ENCODE measurements at places on chromosomes 11 and 22.

DNA sequence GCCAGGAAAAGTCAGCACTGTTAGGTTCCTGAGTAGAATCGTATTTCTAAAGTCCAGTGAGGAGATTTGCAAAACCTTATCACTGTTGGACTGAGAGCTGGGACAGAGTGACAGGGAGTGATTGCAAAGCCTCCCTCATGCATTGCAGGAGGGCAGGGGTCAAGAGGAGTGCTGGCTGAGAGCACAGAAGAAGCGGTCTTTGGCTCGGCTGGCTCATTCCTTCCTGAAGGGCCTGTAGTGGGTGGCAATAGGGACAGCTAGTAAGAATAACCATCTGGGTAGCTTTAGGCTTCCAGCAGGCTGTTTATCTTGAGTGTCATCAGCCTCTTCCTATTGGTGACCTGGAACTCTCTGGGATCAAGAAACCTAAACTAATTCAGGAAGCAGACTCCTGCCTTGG lies 53.4 kb downstream of the CD44 start:
- DNase-seq, result no peak

- DNase-seq, result no peak
These were observed 18.4 kb downstream of the RTL6 start for GRCh38 chr22:44479662-44480061.

DNA sequence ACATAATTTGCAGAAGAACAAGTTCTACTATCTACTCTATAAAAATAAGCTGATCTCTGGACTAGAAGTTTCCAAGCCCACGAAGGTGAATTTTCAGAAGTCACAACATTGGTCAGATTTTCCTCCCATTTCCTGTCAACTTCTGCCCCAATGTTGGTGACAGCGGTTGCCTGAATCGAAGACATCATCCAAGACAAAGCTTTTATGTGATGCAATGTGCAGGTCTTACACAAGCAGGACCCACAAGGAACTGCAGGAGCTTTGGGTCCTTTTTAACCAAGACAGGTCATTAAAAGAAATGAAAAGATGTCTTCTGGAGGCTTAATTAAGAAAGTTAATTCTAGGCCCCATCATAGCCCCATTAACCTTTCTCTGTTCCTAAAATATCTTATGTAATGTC lies 125.6 kb upstream of the BLID start:
- no peak for DNase-seq

DNA sequence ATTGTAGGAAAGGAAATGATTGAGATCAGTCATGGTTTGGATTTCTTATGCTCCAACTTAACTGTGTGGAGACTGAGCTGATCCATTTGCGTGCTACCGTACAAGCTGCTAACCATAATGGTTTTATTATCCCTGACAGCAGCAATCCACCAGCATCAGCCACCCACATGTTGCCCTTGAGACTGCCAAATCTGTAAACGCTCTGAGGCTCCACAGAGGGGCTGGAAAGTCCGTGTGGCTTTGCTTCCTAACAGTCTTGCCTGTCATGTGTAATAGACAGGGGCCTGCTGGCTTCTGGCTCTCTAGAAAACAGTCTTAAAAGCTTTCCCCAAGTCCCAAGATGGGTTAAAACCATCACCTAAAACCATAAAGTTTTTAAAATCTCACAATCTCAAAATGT lies 30.1 kb downstream of the ATG16L2 start:
- no peak for DNase-seq

DNA sequence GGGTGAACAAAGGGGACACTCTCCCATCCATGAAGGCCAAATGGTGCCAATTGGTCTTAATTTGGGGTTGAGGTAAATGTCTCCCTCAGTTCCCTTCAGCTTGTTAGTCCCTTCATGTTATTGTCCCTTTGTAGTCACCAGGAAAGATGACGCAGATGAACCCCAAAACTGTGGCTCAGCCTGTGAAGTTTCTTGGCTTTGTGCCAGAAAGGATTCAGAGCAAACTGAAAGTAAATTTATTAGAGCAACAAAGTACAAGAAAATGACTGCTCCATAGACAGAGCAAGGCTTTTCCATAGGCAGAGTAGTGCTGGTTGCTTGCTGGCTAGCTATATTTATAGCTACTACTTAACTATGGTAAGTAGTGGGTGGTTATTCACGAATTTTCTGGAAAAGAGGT lies 16.7 kb downstream of the OR4C3 start:
- DNase-seq, result no peak

DNA sequence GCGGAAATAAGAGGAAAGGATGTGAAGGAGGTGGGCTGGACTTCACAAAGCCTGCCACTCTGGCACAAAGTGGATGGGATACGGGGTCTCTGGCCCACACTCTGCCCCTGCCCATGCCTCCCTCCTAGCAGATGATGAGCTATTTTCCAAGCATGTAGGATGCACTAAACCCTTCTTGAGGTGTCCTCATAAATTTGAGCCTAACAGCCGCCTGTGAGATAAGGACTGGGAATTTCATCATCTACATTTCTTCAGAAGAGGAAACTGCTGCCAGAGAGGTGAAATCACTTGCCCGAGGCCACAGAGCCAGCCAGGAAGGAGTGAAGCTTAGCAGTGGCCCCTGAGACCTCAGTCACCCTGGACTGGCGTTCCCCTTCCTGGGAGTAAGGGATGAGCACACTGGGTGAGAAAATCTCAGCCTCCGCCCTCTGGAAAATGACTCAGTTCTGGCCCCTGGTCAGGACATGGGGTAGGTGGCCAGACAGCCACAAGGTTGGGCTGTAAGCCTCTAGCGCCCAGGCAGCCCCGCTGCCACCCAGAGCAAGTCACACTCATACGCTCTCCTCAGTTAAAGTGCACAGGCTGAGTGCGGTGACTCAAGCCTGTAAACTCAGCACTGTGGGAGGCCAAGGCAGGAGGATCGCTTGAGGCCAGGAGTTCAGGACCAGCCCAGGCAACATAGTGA lies 27.9 kb downstream of the MB start:
- no peak for DNase-seq

- DNase-seq, result no peak
These were observed 27.3 kb downstream of the HSPA8 start for GRCh38 chr11:123034597-123034996.

- peak; percentile 10 for DNase-seq
These were observed 5.7 kb upstream of the SULT4A1 start for GRCh38 chr22:43867839-43868635.

GRCh38 chr11:75384438-75385080 lies 14.8 kb upstream of the RPS3 start:
- peak; percentile 73 for DNase-seq

- no peak for DNase-seq
These were observed 1.3 kb upstream of the UBE4A start for GRCh38 chr11:118358071-118358470.

GRCh38 chr22:38193580-38193979 lies 8.2 kb upstream of the MAFF start:
- no peak for DNase-seq

GRCh38 chr11:29449281-29450074 lies 567.4 kb downstream of the KCNA4 start:
- no peak for DNase-seq

GRCh38 chr11:45930031-45930794 lies 7.8 kb downstream of the LARGE2 start:
- DNase-seq, result no peak

- no peak for DNase-seq
These were observed 28.9 kb downstream of the RAB39A start for GRCh38 chr11:107957109-107957588.

GRCh38 chr11:10450462-10451425 lies 4.3 kb upstream of the AMPD3 start:
- DNase-seq, result peak; percentile 50

GRCh38 chr11:109508943-109509342 lies 87.0 kb downstream of the C11orf87 start:
- DNase-seq, result no peak

- DNase-seq, result no peak
These were observed 47.7 kb downstream of the LRFN4 start for GRCh38 chr11:66904561-66904960.

DNA sequence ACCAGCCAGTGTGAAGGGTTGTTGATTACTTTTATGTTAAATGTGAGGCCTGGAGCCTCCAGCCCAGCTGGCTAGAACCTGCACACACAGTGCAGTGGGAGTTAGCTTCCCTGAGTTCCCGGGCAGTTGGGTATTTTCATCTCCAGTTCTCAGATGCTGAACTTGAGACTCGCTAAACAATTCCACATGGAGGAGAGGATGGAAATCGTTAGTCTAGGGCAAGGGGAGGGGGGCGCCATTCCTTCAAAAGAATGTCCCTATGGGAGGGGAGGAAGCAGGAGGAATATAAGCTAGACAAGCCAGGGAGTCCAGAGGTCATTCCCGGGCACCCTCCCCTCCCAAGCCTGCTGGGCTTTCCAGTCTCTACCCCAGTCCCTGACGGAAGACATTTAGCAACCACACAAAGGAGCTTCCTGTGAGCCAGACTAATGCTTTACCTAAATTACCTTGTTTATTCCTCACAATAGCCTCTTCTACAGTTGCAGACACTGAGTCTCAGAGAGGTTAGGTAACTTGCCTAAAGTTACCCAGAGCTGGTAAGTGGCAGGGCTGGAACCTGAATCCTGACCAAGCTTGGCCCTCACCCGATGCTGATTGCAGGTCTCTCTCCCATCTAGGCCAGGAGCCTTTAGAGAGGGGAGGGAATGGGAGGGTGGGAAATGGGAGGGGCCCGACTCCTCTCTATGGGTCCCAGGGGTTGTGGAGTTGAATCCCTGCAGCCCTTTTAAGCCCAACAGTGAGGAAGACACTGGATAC lies 1.9 kb upstream of the TSKU start:
- DNase-seq, result no peak

DNA sequence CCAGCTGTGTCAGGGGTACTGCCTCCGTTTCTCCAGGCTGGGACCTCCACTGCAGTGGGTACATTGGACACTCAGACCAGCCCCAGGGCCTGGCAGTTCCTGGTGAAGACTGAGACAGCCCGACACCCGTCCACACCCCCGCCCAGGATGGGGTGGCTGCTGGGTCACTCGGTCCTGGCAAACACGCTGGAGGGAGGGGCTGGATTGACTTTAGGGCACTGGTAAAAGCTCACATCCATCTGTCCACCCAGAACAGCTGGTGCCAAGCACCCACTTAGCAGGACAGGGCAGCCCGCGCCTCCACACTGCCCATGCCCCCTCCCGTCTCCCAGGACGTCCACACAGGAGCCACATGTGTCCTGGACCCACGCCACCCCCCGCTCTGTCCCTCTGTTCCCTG lies 10.7 kb upstream of the TBX1 start:
- no peak for DNase-seq

GRCh38 chr11:48055292-48056132 lies 75.2 kb downstream of the PTPRJ start:
- DNase-seq, result peak; percentile 26

DNA sequence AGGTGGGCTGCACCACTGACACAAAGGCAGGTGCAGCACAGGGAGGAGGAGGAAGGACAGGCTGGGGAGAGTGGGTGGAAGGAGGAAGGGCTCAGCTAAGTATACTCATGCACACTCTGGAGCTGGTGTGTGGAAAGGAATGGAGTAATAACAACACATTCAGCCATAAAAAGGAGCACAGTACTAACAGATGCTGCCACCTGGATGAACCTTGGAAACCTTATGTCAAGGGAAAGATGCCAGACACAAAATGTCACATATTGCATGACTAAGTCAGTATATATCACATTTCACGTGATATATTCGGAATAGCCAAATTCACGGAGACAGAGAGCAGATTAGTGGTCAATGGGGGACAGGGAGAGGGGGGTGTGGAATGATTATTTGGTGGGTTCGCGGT lies 389.6 kb upstream of the SYN3 start:
- no peak for DNase-seq
